ENCODE measurements at places on chromosomes 5 and 9. TPM values are rescaled to one million over a fixed set of nuclear protein-coding genes. Genes with fewer than 3 reads are reported as not detected.

Gene IL4
- total RNA-seq = not detected

Gene NEUROG1
- total RNA-seq = not detected

Gene PTGES
- total RNA-seq = 31.2 TPM

Gene KIF12
- total RNA-seq = not detected

Gene PDLIM4
- total RNA-seq = 25.6 TPM

Gene FOXD4
- total RNA-seq = 0.22 TPM

GRCh38 chr9:71403106-71403505 is 281.7 kb upstream of the TRPM3 start:
- no peak for DNase-seq

DNA sequence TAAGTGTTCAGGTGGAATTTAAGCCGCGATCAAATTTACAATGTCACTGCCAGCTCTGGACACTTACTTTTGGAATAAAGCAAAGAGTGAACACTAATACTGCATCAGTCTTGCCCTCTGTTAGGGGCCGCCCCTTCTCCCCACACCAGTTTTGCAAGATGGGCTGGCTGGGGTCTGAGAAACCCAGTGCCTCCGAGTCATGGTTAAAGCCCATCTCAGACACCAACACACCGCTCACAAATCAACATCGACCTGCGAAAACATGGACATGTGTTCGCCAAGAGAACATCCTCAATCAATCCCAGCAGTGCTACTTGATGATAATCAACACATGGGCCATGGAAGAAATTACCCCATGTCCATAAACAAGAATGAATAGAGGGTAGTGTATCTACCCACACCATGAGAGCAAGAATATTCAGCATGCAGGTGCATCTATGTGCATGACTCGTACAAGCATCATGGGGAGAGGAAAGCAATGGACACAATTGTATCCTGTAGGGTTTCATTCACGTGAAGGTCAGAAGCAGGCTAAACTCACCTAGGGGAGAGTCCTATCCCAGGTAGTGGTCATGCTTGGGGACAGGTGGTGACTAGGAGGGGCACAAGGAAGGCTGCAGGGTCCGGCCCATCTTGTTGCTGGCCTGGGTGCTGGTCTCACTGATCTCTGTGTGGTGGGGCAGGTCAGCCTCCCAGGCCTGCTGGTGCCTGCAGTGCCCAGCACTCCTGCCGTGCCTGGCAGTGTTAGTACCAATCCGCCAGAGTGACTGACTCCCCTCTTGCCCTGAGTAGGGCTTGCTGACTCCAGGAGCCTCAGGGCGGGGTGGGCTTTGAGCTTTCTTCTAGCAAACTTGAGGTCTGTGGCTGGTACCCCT is 5.0 kb downstream of the S1PR3 start:
- no peak for DNase-seq

DNA sequence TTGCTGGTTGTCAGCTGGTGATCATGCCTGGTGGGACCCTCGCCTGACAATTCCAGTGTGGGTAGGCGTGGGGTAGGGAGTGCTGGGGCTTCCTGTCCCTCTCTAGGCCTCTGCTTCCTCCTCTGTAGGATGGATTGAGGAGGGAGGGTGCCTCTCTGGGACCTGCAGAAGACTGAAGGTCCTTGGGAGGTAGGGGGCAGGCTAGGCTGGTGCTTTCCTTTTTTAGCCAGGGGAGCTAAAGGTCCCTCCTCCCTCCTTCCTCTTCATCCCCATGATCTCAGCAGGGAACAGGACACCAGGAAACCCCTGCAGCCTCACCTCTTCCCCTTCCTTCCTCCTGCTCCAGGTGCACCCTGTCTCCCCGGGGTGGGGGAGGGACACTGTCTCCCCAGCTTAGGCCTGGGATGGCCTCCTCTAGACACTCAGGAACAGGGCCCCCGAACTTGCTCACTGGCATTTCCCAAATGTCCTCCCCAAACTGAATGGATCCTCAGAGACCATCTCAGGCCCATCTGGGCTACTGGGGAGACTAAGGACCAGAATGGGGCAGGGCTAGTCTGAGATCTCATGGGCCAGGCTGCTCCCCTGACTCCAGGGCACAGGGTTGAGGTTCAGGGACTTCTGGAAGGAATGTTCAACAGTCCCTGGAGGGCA is 8.4 kb downstream of the SH2D3C start:
- DNase-seq = no peak

GRCh38 chr9:94286116-94286515 is 27.0 kb downstream of the ZNF169 start:
- DNase-seq = no peak

GRCh38 chr9:110869931-110870330 is 168.3 kb downstream of the LPAR1 start:
- DNase-seq = no peak

GRCh38 chr5:132776131-132776937 is 705 bp downstream of the SEPTIN8 start:
- DNase-seq = no peak

GRCh38 chr5:141914199-141914743 is 9.4 kb upstream of the DELE1 start:
- DNase-seq = no peak

DNA sequence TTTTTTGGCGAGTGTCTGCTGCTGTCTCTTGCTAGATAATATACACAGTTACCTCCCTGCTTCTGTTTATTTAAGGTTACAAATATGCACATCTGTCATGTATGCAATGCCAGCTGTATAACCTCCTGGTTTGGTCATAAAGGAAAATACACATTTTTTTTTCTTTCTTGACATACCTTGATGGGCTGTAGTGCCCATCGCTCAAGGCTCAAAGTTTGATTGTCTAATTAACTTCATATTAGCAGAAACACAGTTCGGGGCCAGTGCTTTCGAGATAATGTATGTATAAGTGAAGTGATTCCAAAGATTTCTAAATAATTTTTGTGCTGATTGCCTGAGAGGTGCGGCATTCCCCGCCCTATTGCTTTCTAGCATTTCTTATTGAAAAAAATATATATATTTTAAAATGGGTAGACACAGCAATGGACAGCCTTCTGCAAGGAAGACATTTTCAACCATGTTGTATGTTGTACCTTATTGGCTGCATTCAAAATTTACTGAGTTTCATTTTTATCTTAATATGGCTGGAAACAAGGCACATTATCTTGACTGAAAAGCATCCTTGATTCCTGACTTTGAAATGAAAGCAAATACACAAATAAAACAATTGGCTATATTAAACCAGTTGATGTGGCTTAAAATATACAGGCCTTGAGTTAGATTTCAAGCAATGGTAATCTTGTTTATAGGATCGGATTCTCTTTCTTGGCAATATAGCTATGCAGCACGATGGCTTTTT is 206.2 kb downstream of the MEF2C start:
- no peak for DNase-seq

- DNase-seq = no peak
Measured at GRCh38 chr5:129664336-129664937, 83.5 kb upstream of the MINAR2 start.

DNA sequence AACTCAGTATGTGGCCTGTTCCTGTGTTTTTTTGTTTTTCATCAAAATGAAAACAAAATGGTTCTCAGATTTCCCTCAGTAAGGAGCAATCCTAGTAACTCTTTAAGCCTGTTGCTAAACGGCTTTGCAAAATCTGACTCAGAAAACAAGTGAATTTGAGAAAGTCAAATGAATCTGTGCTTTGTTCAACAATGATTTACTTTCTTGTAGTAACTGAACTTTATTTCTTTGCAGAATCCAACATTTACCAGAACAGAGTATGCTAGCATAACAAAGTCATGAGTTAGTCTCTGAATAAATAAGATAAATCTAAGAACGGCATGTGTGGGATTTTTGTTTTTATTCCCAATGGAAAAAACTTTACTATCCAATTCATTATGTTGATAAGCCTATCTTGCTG is 93.8 kb downstream of the OXCT1 start:
- DNase-seq = no peak

- no peak for DNase-seq
Measured at GRCh38 chr9:23011669-23012068, 565.0 kb downstream of the DMRTA1 start.

- DNase-seq = no peak
Measured at GRCh38 chr5:107889387-107889786, 218.7 kb upstream of the EFNA5 start.

DNA sequence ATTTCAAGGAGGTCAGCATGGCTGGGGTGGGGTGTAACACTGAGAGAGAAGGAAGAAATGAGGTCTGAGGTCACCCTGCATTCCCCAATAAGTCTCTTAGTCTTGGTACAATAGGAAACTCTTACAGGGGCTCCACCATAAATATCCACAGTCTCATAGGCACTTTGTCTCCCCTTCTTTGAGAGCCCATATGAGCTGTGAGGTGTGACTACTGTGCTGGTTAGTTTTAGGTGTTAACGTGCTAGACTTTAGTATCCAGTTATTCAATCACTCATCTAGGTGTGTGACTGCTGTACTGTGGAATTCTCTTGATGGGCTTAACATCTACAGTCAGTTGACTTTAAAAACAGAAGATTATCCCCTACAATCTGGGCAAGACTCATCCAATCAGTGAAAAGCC is 378.1 kb upstream of the RFX3 start:
- no peak for DNase-seq

Data from esophagus squamous epithelium (tissue), 5 donors.